Pons (tissue), 1 donor: ENCODE measurements at places on chromosomes 13 and 19.

DNA sequence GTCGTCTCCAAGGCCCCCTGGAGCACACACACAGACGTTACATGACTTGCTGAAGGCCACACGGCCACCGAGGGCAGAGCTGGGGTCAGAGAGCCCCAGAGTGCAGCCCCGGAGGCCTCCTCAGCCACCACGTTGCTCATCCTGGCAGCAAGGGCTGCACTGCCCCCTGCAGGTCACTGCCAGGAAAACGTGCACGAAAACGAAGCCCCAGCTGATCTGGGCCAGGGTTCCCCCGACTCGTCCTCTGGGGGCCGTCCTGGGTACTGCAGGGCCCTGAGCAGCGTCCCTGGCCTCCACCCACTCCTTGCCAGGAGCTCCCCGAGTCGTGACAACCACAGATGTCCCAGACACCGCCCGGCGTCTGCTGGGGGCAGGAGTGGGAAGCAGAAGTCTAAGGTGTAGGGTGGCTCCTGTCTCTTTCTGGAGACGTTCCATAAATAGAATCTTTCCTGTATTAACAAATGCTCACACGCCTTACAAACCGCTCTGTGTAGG is 3.4 kb downstream of the TPGS1 start:
- DNase-seq, result no peak

GRCh38 chr19:8585894-8586750 is 8.9 kb upstream of the MYO1F start:
- DNase-seq, result no peak

DNA sequence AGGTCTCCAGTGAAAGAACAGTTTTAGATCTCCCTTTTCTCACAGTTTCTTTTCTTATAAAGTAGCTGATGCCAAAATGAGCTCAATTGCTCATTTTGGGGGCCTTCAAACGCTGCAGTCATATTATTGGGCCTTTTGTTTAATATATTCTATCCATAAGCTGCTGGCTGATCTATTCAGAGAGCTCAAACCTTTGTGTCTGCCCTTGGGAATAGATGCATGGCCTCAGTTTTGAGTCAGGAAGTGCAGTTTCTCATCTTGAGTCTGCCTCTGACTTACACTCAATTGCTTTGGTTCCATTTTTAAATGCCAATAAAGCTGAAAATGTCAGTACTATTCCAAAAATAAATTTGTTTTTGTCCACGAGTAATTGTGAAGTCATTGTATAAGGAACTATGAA is 468.9 kb downstream of the KLF12 start:
- DNase-seq, result no peak

- DNase-seq, result peak; percentile 62
These were observed 20.5 kb upstream of the RASA3 start for GRCh38 chr13:114152831-114153371.

DNA sequence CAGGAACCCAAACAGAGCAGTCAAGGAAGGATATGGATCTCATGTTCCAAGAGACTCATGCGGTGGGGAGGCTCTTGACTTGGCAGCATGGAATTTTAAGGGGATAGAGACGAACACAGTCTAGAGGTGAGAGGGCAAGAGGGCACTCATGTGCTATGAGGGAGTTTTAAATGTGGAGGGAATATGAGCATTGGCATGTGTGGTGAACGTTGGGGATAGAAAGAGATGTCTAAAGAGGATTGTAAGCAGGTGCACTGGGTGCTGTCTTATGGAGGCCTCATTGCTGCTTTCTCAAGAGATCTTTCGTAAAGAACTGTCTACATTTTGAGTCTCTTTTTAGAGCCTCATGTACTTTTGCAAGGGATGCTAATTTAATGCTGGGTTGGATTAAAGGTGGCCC is 600.3 kb upstream of the GPC6 start:
- DNase-seq, result no peak

DNA sequence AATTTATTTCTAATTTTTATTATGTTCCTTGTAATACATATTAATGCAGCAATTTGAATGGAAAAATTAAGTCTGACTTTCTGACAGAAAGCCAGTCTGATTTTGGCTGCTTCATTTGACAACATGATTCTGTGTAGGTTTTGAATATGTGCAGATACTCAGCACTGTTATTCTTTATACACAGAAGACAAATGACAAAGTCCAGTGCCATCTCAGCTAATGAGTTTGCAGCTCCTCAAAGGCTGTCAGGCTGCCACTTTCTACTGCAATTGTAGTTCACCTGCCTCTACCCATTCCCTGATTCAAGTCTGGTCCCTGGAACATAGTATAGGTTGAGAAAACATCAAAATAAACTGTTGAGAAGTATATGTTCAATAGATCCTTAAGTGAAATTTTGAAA is 2.9 kb upstream of the CHAMP1 start:
- no peak for DNase-seq

DNA sequence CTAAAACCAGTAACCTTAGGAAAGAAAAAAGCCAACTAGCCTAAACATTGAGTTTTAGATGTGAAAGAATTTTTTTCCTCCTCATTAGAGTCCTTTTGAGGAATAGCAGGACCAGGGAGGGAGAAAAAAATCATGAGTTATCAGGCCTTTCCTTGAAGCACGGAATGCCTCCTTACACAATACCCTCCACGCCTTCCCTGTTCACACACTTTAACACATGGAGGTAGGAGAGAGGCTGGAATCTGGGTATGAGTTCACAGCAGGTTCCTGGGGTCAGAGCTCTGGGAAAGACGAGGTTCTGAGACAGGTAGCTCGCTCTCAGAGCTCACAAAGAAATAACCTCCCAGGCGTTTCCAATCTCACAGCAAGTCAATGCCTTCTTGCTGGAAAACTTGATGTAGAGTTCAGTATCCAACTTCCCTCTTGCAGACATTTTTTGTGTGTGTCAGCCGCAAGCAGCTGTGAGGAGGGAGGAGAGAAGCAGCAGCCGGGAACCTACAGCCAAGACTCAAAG is 716 bp downstream of the ZNF573 start:
- DNase-seq, result peak; percentile 0

- DNase-seq, result no peak
These were observed 62.0 kb downstream of the TEX29 start for GRCh38 chr13:111382411-111382810.

DNA sequence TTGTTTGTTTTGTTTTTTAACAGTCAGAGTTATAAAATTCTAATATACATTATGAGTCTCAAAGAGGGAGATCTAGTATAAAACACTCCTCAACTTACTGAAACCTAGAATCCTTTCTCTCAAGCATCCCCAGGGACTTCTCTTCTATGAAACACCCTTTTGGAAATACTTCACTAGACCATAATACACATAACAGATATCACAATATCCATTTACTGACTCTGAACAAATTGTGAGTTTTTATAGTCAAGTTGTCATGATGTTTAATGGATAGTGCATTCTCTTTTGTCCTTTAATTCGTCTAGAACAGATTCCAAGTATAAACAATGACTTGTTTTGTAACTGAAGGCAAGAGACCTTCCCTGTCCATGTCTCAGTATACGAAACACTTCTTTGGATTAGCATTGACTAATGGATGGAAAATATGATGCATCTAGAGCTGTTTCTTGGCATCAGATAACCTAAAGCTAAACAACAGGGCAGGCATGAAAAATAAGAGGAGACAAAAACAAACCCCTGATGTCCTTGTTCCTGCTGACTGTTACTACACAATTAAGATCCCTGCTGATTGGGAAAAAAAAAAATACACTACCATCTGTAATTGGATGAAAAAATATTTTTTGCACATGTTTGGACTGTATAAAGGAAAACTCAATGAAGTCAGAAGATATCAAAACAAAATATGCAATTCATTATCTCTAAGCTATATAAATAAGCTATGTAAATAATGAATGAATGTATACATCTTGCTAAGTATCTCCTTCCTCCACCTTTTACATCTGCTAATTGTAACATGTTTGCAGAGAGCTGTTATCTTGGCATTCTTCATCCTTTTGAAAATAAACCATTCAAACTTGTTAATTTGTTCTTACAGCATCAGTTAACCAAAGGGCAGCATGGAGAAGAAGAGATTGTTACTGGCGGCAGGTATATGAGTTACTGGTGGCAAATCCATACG is 214.2 kb downstream of the LACC1 start:
- peak; percentile 77 for DNase-seq

GRCh38 chr13:32297206-32297605 is 18.0 kb downstream of the ZAR1L start:
- no peak for DNase-seq

GRCh38 chr13:44808185-44808584 is 181.1 kb downstream of the NUFIP1 start:
- no peak for DNase-seq

GRCh38 chr19:18719541-18719940 is 36.1 kb downstream of the CRTC1 start:
- DNase-seq, result no peak

GRCh38 chr19:39083983-39084731 is at the start of gene ACP7:
Gene ACP7, plus strand, starts transcription at chr19:39084368. Its CDS starts 902 bp downstream, at chr19:39085270.
- no peak for DNase-seq

GRCh38 chr13:36919833-36920615 is at the start of gene SMAD9:
Gene SMAD9, minus strand, starts transcription at chr13:36920238. Its CDS starts 40,549 bp downstream, at chr13:36879689.
- peak; percentile 13 for DNase-seq

- no peak for DNase-seq
These were observed 67.8 kb upstream of the SERTM1 start for GRCh38 chr13:36606060-36606459.

DNA sequence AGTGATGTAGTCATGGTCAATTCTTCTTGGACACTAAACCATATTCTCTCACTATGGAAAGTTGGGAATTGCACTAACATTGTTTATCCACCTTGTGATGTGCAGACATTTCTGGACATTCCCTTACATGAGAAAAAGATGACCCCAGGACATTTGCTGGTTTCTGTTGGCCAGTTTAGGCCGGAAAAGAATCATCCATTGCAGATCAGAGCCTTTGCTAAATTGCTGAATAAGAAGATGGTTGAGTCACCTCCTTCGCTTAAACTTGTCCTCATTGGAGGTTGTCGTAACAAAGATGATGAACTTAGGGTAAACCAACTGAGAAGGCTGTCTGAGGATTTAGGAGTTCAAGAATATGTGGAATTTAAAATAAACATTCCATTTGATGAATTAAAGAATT is at the start of gene UTP14C:
Gene UTP14C (plus strand): TSS at position 211 of the 400 bp plus-strand sequence. CDS start 4,114 bp downstream, outside the sequence.
- no peak for DNase-seq

GRCh38 chr19:35380450-35381124 is 9.7 kb downstream of the GPR42 start:
- no peak for DNase-seq

DNA sequence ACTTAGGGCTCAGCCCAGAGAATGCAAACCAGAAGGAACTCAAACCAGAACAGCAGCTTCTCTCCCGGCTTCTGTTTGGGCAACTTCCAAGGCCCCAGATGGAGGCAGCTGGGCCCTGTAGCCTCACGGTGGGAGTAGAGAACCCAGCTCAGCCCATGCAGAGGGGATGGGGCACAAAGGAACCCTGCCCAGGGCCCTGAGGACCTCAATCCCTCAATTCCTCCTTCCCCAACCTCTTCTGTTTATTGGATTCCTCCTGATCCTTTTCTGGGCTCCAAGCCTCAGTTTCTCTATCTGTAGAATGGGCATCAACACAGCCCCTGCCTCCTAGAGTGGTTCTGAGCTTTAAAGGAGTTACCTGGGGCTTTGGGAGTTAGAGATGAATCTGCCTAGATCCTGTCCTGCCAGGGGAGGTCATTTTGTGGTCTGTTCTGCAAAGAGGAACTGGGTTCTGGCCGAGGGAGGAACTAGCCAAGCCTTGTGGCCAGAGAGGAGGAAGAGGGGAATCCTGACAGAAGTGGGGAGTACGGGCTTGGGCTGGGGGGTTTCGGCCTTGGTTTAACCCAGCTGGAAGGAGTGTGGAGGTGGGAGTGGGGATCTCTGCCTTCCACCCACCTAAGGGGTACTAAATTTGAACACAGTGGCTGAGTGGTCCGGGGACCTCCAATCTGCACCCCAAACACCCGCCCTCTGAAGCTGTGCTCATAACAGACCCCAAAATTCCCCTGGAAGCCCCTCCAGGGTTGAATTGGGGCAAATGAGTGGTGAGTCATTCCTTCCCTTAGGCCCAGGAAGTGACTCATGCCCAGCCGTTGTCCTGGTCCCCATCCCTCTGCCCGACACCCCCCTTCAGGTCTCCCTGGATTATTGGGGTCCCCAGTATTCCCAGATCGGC is 2.7 kb downstream of the ADGRE5 start:
- peak; percentile 54 for DNase-seq

DNA sequence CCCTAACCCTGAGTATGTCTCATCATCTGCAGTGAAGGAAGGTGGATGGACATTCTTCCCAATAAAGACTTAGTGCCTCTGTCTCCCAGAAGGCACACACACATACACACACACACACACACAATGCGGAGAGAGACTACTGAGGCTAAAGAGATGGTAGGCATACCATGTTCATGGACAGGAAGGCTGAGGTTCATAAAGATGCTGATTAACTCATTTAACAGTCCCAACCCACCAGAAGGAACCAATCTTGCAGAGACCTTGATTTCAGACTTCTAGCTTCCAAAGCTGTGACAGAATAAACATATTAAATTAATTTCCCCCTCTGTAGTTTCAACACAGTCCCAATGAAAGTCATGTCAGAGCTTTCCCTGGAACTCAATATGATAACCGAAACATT is 33.1 kb downstream of the ARRDC2 start:
- DNase-seq, result no peak

GRCh38 chr19:5537870-5538269 is 29.9 kb downstream of the TINCR start:
- DNase-seq, result no peak

DNA sequence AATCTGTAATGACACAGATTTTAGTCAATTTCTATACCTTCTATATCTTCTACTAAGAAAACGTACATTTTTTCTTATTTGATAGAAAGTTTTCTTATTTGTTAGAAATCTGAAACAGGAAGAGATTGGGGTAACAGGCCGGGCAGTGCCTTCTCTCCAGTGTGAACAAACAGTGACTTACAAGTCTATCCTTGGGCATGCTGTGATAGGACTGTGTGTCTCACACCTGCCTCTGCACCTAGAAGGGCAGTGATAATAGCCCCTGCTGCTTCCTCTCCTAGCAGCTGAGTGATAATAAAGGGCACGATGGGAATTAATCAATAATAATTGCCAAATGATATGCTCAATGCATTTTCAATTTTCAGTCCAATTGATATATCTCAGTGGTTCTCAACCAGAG is 1.4 kb downstream of the TMEM272 start:
- no peak for DNase-seq

- DNase-seq, result no peak
These were observed 64.9 kb upstream of the FGF14 start for GRCh38 chr13:102466610-102467190.

DNA sequence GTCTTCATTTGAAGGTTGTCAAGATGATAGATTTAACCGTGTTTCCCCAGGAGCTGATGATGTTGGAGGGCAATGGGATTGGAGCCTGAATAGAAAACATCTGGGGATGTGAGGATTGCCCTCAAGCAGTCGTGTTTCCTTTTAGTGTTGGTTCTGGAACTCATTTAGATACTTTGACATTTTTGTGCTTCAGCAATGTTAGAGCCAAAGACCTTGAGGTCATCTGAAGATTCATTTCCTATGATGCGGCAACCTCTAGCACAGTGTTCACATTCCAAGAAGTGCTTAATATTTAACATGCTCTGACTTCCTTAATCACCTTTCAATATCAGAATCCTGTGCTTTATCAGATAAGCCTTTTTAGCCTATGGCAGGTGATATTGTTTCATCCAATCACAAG is 82.7 kb downstream of the SLC10A2 start:
- DNase-seq, result no peak

GRCh38 chr13:27379694-27380641 is 44.5 kb upstream of the GTF3A start:
- DNase-seq, result peak; percentile 47
